ENCODE measurements at places on chromosomes 16 and 17.

DNA sequence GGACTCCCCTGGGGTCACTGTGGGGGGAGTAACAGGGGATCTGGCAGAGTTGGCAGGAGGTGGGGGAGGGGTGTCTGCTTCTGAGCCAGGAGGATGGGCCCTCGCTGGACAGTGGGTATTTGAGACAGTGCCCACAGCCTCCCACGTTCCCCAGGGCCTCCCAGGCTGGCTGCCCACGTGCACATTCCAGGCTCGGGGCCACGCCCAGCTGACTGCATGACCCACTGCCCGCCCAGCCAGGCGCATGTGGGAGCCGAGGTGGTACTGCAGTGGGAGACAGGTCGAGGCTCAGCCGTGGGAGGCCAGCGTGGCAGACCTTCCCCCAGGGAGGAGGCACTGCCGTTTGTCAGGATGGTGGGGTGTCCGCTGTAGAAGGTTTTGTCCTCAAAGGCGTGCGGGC, 38.8 kb downstream of the BAHCC1 start:
- DNase-seq = no peak

DNA sequence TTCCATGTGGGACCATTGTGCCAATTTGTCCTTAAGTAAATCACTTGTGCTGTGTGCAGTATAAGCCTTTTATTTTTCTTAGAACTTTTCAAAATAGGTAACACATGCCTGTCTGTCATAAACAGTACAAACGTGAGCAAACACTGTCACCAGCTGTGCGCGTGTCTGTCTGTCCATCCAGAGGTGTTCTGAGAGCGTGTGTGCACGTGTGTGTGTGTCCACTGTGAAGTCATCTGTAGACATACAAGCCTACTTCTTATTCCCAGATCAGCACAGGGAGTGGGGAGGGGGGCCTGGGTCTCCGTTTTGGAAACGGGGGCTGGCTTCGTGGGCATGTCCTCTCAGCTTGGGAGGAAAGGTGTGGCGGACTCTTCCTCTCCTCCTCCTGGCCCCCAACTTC, 9.4 kb downstream of the TMEM235 start:
- DNase-seq = no peak

GRCh38 chr17:50359998-50360461, 13.0 kb downstream of the MRPL27 start:
- no peak for DNase-seq

DNA sequence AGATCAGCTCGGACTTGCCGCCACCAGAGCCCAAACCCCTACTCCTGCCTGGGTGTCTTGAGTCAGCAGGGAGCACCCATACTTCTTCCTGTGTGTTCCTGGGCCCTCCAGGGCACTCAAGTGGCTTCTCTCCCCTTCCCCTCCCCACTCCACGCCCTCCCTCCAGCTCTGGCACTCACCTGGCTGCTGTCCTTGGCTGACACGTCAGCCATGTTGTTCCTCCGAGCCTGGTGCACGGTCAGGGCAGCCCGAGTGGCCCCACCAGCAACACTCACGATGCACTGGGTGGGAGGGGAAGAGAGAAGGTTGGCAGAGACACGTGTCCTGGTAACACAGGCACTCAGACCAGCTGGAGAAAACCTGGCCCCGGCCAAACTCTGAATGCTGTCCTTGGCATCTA, 11.5 kb downstream of the RUSF1 start:
- DNase-seq = no peak

DNA sequence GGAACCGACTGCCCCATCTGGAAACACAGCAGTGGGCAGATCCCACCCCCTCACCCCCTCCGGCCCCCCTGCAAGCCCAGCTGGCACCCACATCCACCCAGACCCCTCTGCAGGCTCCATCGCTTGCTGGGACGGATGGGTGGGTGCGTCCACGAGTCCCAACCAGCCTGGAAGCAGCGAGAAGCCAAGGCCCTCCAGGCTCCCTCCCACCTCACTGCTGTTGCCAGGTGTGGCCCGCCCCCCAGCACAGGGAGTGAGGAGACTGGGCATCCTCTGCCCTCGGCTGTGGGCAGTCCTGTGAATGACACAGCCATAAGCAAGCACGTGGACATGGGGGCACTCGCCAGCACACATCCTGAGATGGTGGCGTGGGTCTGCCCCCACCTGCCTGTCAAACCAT, 11.4 kb downstream of the TMEM11 start:
- no peak for DNase-seq

DNA sequence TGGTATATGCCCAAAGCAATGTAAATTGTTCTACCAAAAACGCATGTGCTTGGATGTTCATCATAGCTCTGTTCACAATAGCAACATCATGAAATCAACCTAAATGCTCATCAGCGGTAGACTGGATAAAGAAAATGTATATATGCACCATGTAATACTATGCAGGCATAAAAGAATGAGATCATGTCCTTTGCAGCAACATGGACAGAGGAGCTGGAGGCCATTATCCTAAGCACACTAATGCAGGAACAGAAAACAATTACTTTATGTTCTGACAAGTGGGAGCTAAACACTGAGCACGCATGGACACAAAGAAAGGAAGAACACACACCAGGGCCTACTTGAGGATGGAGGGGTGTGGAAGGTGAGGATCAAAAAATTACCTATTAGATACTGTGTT, 33.7 kb downstream of the TANC2 start:
- no peak for DNase-seq

GRCh38 chr16:56689171-56689570, 6.9 kb downstream of the MT1X start:
- DNase-seq = no peak

DNA sequence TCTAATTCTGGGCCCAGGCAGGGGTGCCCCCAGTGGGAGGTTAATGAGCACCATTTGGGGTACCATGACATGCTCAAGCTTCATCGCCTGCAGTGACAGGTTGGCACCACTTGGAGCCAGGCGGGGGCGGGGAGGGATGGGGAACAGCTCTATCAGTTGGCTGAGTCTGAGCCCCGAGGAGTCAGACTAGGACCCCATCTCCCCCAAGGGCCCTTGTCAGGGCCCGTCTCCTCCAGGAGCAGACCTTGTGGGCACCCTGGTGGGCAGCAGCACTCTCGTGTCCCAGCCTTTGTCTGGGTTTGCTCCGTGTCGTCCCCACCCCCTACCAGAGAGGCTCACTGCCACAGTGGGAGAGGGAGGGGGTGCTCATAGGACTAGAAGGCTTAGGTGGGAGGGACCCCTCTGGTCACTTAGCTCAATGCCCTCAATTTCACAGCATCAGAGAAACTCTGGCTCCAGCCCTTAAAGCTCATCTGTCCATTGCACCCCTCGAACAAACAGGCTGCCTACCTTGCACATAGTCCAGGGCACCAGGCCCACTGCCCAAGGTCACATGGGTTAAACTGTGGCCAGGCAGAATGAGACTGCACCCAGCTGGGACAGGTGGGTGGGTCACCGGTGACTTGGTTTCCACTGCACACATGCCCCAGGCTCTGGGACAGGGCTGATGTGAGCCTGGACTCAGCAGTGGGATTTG, 4.1 kb downstream of the PPP1R9B start:
- DNase-seq = no peak

DNA sequence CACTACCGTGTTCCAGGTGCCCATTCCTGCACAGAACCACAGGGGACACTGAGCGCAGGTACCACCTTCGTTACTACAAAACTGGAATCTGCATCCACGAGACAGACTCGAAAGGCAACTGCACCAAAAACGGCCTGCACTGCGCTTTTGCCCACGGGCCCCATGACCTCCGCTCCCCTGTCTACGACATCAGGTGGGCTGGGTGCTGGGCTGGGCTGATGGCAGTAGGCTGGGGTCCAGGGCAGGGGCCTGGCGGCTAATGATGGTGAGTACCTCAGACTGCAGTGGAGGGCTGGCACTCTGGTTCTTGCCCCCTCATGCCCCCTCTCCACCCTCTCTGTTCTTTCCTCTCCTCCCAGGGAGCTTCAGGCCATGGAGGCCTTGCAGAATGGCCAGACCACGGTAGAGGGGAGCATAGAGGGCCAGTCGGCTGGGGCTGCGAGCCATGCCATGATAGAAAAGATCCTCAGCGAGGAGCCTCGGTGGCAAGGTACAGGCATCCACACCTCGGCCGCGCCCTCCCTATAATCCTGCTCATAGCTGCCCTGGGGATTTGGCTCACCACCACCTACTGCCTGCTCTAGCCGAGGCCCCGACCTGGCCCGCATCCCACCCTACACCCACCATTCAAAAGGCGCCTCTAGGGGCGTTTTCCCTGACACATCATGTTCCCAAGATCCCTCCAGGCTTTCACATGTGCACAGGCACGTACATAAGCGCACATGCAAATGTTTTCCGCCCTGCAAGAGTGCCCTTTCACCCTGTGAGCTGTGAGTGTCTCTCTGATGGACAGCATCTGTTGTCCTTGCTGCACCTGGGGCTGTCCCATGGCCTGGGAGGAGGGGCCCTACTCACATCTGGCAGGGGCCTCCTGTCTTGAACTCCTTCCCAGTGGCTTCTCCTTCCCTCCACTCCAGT, 27.7 kb downstream of the UNK start:
- DNase-seq = no peak

GRCh38 chr17:20187049-20187448, 177.9 kb downstream of the SPECC1 start:
- DNase-seq = no peak

DNA sequence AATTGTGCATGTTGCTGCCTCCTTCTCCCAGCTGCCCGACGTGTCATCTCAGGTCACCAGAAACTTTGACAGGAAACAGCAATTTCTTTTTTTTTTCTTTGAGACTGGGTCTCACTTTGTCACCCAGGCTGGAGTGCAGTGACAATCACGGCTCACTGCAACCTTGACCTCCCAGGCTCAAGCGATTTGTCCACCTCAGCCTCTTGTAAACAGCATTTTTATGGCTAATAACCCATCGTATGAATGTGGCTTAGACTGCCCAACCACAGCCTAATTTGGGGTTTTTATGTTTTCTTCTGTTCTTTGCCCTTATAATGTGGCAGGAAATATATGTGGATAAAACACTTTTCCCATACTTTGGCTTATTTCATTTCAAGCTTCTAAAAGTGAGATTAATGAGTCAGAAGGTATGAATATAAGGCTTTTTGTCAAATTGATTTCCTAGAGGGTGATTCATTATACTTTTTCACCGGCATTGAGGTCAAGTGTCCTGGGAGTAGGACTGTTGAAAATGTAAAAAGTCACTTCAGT, 31.0 kb upstream of the SLC5A10 start:
- no peak for DNase-seq

DNA sequence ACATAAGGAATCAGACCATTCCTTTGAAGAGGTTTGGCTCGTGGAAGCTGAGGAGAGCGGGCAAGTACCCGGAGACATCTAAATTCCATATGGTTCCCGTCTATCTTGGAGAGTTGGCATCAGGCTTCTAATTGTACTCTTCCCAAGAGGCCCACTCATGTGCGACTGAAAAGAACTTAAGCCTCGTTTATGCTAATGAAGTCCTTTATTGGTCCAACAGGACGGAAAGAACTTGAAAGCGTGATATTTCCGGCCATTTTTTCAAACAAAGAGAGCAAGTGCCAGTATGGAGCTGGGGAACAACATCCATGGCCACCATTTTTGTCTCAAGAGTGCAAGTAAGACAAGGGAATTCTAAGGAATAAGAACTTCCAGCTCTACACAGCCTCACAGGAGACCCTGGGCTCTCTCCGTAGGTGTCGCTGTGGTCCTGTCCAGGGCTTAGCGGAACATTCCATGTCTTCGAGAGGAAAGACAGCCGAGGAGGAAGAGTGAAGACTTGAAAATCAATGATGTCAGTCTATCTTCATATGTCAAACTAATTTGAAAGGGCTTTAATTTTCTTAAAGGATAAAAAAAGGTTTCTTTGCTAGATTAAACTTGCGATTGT, 566.0 kb upstream of the PSMD7 start:
- DNase-seq = no peak

GRCh38 chr17:49362723-49363117, 670 bp upstream of the ZNF652 start:
- no peak for DNase-seq

DNA sequence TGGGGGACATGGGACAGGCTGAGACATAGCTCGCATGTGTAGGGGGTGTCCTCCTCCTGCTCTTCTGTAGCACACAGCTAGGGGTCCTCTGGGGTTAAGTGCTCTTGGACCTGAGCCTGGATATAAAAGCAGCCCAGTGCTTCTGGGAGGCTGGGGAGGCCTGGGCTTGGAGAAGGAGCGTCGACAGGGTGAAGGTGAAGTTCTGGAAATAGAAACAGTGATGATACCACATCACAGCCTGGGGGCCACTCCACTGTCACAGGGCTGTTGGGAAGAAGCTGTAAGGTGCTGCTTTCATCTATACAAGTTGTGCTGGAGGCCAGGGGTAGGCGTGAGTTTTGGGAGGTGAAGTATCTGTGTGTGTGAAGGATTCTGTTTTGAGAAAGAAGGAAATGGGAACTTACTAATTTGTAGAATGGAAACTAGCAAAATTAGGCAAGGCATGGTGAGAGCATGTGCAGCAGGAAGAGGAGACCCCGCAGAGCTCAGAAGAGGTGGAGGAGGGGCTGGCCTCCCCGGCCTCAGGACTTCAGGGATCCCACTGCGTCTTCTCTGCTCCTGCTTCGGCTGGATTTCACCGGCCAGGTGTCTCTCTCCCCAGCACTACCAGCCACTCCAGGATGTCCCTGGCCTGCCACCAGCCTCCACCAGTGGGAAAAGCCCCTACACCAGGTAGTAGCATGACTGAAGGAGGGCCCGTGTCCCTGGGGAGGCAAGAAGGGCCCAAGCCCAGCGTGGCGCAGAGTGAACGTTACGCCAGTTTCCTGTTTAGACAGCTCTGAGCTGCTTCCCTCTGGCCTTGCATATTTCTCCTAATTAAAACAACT, 19.4 kb downstream of the PLCG2 start:
- no peak for DNase-seq

DNA sequence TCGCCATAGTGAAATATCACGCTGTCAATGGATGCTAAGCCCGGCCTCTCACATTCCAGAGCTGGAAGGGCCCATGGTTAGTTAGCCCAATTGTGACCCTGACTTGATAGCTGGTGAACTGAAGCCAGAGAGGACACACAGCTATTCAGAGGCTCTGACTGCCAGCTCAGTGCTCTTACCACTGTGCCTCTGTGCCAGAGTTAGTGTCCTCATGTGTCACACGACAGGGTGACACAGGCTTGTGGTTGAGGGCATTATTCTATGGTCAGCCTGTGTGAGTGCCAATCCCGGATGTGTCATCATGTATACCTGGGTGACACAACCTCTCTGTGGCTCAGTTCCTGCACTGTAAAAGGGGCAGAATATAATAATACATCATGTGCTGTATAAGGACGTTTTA, 2.5 kb upstream of the MT1X start:
- no peak for DNase-seq

GRCh38 chr17:79866791-79867518, 27.7 kb upstream of the CBX4 start:
- no peak for DNase-seq

All from NCI-H1694 treated with DMSO at 0.1 percent for 48 hours (cell line).